ENCODE measurements at places on chromosomes 12 and 14.

DNA sequence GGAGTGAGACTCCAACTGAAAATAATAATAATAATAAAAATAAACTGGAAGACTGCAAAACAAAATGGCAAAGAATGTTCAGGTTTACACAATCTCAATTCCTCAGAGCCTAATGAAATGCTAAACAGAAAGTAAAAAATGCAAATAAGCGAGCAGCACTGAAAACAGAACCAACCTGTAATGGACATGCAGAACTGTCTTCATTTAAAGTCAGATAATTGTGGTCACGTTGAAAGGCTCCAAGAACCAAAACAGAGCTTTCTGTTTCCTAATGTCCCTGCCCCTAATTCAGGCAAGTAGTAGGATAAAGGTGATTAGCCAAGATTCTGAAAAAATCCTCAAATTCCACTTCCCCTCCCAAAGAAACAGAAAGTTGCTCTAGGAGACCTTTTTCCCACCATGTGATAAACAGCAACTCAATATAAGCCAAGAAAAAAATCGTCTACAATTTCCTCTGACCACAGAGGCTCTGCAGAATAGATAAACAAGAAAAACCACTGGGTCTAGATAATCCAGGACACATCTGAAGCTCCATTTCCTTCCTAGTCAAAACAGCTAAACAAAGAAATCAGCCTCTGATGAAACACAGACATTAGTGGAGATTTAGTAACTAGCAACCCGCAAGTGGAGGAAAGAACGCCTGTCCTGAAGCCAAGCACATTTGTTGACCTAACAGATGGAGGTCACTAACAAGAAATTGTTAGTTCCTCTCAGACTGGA is 3.0 kb downstream of the MIS18BP1 start:
- peak; percentile 54 for DNase-seq

GRCh38 chr14:62029569-62029924 is 267.3 kb downstream of the SNAPC1 start:
- DNase-seq = peak; percentile 33

- DNase-seq = no peak
Observed at GRCh38 chr14:101859958-101860357, 98.4 kb downstream of the PPP2R5C start.

- DNase-seq = no peak
Observed at GRCh38 chr14:55913324-55914025, 204.7 kb upstream of the PELI2 start.

DNA sequence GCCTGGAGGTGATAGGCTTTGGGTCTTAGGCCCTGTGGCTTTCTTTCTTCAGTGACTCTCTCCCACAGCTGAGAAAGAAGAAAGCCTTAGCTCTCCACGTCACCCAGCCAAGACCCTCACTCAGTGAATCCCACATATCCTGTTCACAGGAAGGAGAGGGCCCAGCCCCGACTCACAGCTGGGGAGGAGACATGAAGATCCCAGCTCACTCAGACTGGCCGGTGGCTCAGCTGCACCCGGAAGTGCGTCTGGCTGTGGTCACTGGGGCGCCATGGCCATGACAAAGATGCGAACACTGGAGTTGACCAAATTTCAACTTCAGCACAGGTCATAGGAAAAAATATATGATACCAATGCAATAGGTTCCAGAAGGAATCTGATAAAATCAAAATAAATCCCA is 14.2 kb downstream of the DLK1 start:
- no peak for DNase-seq

DNA sequence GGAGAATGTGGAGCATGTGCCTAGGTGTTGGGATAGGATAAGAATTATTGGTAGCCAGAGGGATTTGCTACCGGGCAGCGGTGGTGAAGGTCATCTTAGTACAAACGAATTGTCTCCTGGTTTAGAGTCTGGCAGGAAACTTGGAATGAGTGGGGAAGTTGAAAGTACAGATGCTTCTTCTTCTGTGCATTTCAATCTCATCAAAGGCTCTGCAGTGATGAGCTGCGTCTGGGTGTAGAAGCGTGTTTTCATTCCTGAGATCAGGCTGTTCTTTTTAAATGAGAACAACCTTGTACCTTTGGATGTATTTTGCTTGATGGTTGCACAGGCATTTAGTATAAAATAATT is 2.1 kb downstream of the WNK1 start:
- DNase-seq = no peak

GRCh38 chr12:5022465-5023061 is 21.1 kb upstream of the KCNA5 start:
- DNase-seq = peak; percentile 10

GRCh38 chr12:46560089-46560488 is 187.5 kb upstream of the SLC38A2 start:
- DNase-seq = no peak

- no peak for DNase-seq
Observed at GRCh38 chr12:78439666-78440065, 424.9 kb upstream of the SYT1 start.

GRCh38 chr14:105026802-105027563 is 6.1 kb upstream of the CDCA4 start:
- peak; percentile 58 for DNase-seq

DNA sequence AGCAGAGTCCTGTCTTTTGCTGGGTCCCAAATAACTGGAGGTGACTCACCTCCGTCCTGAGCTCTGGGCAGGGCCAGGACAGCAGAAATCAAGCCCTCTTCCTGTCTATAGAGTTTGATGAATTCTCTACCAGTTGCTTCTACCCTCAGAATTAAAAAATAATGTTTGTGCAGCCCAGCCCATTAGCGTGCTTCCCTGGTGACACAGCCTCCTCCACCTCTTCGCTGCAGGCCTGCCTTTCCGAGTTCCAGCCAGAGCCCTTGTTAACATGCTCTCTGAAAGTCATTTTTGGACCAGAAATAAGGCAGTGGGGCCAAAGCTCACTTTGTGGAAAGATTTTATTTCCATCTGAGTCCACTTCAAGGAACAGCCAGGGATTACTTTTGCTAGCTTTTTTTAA is 94.0 kb downstream of the TBX5 start:
- DNase-seq = no peak

DNA sequence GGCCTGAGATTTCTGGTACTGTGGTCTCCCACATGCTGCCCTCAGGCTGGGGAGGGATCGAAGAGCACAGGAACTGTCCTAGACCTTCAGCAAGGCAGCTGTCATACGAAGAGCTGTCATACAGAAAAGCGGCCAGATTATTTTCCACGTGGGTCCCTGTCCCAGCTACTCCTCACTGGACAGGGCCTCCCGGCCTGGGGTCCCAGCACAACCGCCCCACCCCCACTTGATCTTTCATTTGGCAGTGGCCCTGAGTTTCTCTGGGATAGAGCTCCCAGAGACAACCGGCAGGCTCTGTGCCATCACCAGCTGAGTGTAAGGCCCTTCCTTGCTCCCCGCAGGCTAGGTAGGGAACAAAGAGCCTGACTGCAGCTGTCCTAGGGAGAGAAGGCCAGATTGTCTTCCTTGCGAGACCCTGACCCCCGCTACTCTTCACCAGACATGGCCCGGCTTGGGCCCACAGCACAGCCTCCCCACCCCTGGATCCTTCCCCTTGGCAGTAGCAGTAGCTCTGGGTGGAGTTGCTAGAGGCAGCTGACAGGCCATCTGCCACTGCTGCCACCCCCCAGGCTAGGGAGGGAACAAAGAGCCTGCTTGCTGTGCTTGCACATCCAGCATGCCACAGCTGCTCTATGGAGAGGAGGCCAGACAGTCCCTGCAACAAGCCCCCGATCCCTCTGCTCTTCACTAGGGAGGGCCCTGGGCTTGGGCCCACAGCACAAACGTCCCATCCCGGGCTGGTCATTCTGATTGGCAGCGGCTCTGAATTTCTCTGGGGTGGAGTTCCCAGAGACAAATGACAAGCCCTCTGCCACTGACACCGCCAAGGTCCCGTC is 3.1 kb upstream of the OR4N2 start:
- DNase-seq = no peak

DNA sequence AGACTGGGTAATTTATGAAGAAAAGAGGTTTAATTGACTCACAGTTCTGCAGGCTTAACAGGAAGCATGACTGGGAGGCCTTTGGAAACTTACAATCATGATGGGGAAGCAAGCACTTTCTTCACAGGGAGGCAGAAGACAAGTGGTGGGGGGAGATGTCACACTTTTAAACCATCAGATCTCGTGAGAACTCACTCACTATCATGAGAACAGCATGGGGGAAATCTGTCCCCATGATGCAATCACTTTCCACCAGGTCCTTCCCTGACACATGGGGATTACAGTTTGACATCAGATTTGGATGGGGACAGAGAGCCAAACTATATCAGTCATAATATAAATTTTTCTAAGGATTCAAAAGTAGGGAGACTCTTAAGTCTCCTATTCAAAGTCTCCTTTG is 46.0 kb downstream of the SPIC start:
- DNase-seq = no peak

- DNase-seq = no peak
Observed at GRCh38 chr14:100129161-100129589, 30.3 kb downstream of the DEGS2 start.

DNA sequence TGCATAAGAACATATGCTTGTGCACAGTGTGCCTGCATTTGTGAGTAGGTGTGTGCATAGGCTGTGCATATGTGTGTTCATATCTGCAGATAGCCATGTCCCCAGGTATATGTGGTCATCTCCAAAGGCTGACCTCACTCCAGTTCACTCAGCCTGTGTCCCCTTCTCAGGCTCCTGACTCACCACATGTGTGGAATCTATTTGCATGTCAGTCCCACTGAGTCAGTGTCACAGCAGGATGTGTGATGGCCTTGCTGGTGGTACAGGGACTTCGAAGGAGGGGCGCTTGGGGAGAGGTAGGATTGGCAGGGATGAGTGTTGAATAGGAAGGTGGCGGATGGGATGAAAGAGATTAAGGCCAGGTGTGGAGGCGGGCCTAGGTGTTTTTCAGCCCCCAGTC is 35.5 kb downstream of the KRT80 start:
- no peak for DNase-seq

GRCh38 chr14:85063747-85064146 is 466.2 kb upstream of the FLRT2 start:
- DNase-seq = no peak

GRCh38 chr14:25178255-25178654 is 128.3 kb upstream of the STXBP6 start:
- DNase-seq = no peak

GRCh38 chr12:43576162-43576561 is 24.2 kb upstream of the ADAMTS20 start:
- DNase-seq = no peak

GRCh38 chr12:3376779-3377455 is 114.1 kb upstream of the PRMT8 start:
- no peak for DNase-seq

GRCh38 chr12:56724701-56724971 is 463 bp downstream of the NACA start:
- DNase-seq = no peak

DNA sequence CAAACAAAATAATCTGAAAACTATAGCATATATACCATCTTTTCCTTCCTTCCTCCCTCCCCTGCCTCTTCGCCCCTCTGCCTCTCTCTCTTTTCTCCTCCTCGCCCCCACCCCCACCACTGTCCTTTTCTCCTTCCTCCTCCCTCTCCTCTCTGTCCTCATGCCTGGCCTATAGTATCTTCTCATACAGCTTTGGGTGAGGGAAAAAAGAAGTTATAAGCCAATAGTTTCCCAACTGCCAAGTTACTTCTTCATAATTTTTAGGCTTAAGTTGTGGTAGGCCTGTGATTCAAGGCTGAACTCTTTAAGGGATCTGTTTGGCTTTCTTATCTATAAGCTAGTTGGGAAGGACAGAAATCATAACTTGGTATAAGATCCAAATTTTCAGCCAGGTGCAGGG is 9.1 kb downstream of the TMED10 start:
- no peak for DNase-seq

DNA sequence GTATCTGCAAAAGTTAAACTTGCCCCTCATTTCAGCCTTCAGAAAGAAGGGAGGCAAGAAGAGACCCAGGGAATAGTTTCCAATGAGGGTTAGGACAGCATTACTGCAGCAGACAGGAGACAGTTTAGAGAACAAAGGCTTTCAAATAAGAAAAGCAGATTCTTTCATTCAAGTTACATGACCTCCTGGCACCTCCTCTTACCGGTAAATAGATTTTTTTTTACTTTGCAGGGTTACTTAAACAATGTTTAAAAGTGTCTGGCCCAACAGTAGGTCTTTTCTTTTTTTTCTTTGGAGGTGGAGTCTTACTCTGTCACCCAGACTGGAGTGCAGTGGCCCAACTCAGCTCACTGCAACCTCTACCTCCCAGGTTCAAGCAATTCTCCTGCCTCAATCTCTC is 47.1 kb downstream of the SINHCAF start:
- no peak for DNase-seq
